ENCODE measurements at places on chromosomes 3 and 15. TPM values are rescaled to one million over a fixed set of nuclear protein-coding genes. Genes with fewer than 3 reads are reported as not detected.

SLC28A2 gene
- total RNA-seq: not detected

PDIA5 gene
- total RNA-seq: 7.0 TPM

SPPL2A gene
- 80.3 TPM for total RNA-seq

SLC9C1 gene
- not detected for total RNA-seq

DUOXA2 gene
- not detected for total RNA-seq

WHAMM gene
- total RNA-seq: 31.6 TPM

PRR23B gene
- not detected for total RNA-seq

GATM gene
- 1.1 TPM for total RNA-seq

IL17RD gene
- not detected for total RNA-seq

BOC gene
- total RNA-seq: not detected

P2RY1 gene
- total RNA-seq: 0.09 TPM

PROK2 gene
- 0.20 TPM for total RNA-seq

GREM1 gene
- total RNA-seq: not detected

ATP13A5 gene
- not detected for total RNA-seq

LRRIQ4 gene
- not detected for total RNA-seq
